ENCODE measurements at places on chromosomes 12 and 14.

GRCh38 chr12:6080149-6081045 is 44.1 kb downstream of the VWF start:
- DNase-seq: no peak

DNA sequence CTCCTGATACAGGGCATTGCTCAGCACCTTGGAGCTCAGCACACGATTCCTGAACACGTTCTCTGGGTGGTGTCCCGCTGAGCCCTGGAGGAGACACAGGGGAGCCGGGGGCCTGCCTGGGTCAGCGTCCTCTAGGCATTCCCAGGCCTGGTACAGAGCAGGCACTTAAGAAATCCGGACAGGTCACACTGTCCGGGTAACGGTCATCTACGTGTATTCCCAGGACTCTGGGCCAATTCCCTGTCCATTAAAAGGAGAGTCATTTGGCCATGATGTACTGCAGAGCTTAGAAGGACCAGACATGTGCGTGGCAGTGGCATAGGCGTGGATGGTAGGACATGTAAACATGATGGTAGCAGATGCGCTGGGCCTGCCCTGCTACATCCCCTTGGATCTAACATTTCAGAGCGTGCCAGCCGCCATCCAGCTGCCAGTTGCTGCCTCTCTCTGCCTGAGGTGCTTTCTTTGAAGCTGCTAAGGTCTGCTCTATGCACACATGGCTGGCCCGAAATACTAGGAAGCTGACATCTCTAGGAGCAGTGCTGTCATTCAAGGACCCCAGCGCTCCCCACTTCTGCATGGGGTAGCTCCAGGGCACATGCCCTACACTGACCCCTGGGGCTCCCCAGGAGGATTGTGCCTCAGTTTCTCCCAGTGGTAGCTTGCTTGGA is 273.1 kb upstream of the RTL1 start:
- no peak for DNase-seq

- no peak for DNase-seq
Observed at GRCh38 chr12:10392394-10392930, 2.6 kb upstream of the KLRK1 start.

DNA sequence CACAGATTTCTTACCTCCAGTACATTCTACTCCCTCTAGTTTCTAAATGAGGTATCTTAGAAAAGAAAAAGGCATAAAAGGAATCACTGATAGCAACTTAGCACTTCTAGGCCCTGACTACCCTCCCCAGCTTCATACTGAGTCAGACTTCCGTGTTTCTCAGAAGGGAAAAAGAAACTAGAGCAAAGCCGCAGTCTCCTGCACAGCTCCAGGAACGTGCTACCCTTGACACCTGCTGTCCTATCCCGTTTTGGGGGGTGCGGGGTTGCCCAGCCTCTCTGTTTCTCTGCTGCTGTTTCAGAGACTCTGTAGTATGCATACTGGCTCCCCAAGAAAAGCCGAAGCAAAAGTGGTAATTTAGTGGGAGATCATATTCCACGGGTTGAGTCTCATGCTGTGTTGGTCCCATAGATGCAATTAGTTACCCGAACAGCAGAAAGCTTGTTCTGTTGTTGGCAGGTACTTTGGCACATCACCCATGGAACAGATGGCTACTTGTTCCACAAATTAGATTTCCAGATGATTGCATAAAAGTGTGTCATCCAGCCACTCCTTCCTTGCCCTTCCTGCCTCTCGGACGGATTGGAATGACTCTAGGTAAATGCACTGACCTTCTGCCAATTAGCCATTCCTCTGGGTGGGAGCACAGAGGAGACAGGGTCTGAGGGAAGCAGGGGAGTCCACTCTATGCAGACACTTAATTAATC is 438.1 kb downstream of the FUT8 start:
- no peak for DNase-seq

DNA sequence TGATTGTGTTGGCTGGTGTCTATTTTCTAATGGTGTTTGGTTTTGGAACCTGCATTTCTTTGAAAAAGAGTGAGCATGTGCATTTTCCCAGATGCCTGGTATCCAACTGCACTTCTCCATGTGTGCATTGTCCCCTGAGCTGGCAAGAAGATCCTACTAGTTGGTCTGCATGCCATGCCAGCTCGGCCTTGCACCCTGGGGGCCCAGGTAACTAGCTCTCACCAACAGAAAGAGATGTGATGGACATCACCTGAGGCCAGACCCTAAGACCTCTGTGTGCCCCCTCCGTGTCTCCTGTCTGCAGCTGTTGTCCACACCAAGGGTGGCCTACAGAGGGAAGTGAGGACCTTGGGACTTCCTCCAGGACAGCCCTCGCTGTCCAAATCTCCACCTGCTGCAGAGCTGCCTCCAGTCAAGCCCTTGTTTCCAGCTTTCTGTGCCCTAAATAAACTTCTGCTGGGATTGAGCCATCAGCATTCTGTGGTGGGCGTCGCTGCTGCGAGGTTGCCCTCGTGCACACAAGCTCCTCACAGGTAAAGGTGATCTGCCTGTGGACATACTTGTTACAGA is 30.1 kb upstream of the GPR132 start:
- no peak for DNase-seq

GRCh38 chr12:11968048-11968383 is 102.7 kb upstream of the BCL2L14 start:
- DNase-seq: no peak
